ENCODE measurements at places on chromosomes 12 and 14.

DNA sequence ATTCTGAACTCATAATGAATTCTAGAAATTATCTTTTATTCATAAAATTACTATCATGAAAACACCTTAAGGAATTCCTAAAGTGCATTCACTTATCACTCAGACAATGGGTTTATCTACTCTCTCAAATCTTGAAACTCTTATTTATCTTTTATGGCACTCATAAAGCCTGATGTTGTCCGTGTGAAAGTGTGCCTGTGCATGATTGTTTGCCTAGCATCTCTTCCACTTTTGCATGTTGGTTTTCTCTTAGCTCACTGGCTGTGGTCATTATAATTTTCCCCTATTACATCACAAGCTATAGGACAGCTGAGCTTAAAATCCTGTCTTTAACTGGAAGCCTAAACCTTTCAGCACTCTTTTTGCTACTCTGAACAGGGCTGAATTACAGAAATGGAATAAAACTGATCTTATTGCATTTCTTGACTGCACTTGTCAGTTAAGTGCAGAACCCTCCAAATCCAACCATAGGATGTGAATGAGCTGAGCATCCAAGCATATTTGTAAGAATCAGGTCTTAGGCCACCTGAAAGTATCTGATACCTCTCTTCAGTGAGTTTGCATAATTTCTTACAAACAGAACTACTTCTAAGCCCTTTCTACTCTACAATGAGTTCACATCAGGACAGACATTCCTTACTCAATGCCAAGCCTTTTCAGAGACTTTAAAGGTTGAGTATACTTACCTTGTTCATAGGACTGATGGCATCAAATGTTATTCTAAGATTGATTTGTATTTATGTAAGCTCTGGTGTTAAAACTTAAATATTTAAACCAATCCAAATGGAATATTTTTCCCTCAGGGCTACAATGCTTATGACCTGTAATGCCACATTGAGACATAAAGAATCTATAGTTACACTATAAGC is 221.2 kb upstream of the KITLG start:
- no peak for DNase-seq

GRCh38 chr12:32336261-32336660 is 63.1 kb upstream of the FGD4 start:
- DNase-seq, result no peak

GRCh38 chr14:95787941-95788340 is 74.0 kb upstream of the TCL1A start:
- no peak for DNase-seq

DNA sequence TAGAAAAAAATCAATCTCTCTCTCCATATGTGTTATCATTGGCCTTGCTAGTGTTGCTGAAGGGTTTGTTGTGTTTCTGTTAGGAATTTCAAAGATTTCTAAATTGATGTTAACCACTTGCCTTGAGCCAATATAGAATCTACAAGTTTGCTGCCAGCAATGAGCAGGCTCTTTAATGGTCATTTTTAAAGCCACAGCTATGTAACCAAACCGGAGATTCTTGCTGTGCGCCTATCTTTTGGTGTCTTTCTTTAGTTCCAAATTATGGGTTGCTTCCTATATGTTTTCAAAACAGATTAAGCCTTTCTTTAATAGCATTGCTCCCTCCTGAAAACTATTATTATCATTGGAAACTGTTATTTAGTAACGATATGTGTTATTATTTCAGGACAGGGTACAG is 545.7 kb downstream of the DIO2 start:
- DNase-seq, result no peak

- DNase-seq, result no peak
These were observed 86.9 kb downstream of the STON2 start for GRCh38 chr14:81313200-81313599.

DNA sequence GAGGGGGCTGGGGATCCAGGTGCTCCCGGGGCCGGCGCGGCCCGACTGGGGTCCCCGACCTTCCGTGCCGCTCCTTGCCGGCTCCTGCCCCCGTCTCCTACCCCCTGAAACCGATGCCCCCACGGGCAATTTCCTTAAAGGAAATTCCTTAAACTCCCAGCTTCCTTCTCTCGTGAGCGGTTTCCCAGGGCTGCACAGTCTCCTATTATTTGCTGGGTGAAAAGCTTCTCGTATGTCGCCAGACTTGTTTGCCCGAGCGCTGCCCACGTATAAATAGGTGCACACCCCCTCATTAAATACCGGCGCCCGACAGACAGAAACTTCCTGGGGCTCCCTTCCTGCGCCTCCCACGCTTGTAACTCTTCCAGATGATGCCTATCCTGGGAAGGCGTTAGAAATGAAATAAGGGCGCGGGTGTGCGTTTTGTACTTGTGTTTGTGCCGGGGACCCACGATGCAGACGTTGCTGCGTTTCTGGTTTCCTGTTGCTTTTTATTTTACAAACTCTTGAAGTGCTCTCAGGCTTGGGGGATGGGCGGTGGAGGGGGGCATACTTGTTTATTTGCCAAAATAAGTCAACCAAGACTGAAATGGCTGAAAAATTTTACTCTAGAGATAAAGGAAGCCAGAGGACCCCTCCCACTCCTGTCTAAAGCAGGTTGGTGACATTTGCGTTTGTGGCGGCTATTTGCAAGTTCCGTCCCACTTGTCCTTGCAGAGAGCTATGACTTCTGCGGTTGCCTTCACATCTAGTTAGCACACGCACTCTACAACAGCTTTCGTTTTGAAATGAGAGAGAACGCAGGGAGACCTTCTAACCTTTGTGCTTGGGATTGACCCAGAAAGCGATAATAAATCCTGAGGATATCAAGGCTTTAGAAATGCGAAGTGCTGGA is 1.0 kb downstream of the HIP1R start:
- no peak for DNase-seq

GRCh38 chr12:48545833-48546469 is 20.5 kb downstream of the OR8S1 start:
- DNase-seq, result no peak

GRCh38 chr14:92728759-92729364 is 19.6 kb downstream of the LGMN start:
- DNase-seq, result no peak

DNA sequence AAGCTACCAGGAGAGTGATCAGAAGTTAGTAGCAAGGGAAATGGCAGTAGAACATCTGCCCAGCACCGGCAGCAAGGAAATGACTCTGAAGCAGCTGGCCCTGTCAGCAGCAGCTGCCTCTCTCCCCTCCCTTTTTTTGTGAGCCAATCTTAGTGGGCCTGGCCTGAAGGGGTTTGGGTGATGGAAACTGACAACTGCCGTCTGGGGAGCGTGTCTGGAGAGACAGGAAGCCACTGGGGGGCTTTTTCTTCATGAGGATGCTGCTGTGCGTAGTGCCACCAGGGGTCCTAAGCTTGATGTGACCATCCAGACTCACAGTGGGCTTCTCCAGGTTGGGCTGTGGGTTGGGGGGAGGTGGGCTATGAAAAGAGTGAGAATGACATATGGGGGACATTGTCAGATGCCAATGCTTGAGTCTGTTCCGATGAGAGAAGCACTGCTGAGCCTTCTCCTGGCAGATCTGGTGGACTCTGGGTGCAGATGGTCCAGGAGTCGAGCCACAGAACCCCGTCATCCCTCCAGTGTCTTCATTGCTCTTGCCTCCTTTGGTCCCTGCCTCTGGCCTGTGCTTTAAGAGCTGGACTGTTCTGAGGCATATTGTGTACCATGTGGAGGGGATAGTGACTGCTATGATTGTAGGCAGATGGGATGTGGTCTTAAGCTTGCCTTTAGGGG is 87.6 kb upstream of the HIF1A start:
- no peak for DNase-seq

GRCh38 chr12:128573907-128574306 is 249.9 kb downstream of the SLC15A4 start:
- no peak for DNase-seq

- no peak for DNase-seq
These were observed 76.4 kb downstream of the FGD4 start for GRCh38 chr12:32475724-32476123.

DNA sequence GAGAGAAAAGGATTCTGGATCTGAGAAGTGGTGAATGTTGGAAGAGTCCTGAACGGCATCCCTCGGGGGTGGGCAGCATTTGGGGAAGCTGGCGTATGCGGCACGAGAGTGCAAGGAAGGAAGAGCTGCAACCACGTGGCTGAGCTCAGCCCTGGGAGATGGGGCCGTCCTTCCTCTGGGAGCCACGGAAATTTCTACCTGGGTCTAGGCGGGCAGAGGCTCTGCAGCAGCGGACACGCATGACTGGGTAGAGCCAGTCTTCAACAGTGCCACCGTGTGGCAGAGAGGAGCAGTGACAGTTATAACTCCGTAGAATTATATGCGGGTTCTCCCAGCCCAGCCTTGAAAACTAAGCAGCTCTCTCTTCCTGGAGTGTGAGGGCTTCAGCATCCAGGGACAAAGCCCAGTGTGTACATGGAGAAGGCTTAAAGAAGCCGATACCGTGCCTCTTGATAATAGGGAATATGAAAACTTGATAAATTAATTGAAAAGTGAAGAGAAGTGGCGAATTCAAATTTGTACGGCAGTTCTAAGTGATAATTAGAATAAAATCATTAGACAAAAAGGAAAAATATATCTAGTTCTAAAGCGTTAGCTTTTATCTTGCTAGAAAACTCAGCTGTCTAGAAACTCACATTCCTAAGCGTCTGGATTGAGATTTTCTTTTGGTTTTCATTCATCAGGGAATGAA is 82.9 kb upstream of the STXBP6 start:
- DNase-seq, result peak; percentile 74

- DNase-seq, result no peak
These were observed 272.8 kb downstream of the LRIG3 start for GRCh38 chr12:58647495-58647894.

GRCh38 chr12:123895451-123895850 is 77.2 kb downstream of the CCDC92 start:
- DNase-seq, result no peak

DNA sequence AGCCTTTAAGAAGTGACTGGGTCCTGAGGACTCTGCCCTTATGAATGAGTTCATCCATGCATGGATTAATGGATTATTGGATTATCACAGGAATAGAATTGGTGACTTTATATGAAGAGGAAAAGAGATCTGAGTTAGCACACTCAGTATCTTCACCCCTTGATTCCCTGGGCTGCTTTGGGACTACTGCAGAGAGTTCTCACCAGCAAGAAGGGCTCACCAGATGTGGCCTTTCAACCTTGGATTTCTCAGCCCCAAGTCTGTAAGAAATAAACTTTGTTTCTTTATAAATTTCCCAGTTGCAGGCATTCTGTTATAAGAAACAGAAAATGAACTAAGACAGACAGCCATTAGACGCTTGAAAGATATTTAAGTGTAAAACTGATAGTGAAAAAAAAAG is 509.2 kb downstream of the FLRT2 start:
- peak; percentile 15 for DNase-seq

All from muscle of arm (tissue), 14 donors.